ENCODE measurements at places on chromosomes 16 and 17.

DNA sequence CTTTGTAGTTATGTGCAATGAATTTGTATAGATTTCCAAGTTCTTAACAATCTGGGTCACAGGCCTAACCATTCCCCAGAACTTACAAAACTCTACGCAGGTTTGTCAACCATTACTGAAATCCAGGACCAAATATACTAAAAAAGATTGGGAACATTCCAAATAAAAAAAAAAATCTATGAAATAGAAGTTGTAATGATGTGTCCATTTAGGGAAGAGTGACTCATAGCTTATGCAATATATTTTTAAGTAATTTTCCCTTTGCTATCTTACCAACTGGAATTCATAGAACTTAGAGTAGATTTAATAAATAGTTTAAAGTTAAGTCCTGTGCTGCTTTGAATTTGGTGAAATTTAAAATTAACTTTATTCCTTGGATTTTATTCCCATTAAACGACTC lies 393.2 kb downstream of the PMP22 start:
- DNase-seq, result no peak

GRCh38 chr17:72945473-72945872 lies 147.0 kb downstream of the SLC39A11 start:
- no peak for DNase-seq

- no peak for DNase-seq
Measured at GRCh38 chr16:4688674-4689045, 4.7 kb upstream of the NUDT16L1 start.

DNA sequence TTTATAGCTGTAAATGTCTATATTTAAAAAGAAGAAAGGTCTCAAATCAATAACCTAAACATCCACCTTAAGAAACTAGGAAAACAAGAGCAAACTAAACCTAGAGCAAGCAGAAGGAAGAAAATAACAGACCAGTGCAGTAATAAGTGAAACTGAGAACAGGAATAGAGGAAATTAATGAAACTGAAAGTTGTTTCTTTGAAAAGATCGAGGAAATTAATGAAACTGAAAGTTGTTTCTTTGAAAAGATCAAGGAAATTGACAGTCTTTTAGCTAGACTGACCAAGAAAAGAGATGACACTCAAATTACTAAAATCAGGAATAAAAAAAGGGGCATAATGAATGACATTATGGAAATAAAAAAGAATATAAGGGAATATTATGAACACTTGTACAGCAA lies 46.4 kb downstream of the SLFN5 start:
- DNase-seq, result no peak

DNA sequence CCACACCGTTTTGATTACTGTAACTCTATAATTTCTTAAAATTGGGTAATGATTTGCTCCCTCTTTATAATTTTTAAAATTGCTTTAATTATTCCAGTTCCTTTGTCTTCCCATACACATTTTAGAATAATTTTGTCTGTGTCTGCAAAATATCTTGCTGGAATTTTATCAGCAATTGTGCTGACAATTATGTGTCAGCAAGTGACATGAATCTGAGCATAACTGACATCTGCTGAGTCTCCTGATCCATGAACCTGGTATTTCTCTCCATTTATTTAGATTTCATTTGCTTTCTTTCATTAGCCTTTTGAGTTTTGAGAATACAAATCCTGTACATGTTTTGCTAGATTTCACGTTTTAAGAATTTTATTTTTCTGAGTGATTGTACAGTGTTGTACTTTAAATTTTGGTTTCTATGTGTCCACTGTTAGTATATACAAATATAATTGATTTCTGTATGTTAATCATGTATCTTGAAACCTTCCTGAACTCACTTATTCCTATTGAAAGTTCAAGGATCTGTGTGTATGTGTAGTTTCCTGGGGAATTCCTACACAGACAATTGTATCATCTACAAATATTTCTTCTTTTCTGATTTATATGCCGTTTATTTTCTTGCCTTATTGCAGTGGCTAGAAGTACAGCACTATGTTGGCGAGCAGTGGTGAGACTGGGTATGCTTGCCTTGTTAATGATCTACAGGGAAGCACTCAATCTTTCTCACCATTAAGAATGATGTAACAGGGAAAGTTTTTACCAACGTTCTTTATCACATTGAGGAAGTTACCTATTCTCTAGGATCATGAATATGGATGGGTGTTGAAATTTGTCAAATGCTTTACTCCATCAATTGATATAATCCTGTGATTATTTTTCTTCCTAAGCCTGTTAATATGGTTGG lies 45.2 kb downstream of the N4BP1 start:
- DNase-seq, result no peak

DNA sequence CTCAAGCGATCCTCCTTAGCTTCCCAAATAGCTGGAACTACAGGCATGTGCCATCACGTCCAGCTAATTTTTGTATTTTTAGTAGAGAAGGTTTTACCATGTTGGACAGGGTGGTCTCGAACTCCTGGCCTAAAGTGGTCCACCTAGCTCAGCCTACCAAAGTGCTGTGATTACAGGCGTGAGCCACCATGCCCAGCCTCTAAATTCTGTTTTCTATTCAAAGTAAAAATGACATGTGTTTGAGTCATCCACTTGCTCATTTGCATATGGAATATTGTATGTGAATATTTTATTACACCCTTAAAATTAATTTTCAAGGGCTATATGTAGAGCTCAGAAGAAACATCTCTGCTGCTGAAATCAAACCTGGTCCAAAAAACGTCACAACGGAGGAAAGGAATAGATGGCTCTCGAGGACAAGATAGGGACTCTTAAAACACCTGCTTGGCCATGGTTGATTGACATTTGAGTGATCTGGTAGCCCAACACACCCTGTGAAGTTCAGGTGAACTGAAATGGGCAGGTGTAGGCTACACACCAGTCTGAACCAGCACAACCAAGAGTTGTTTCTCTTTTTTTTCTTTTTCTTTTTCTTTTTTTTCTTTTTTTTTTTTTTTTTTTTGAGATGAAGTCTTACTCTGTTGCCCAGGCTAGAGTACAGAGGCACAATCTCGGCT lies 51.1 kb downstream of the SF3B3 start:
- DNase-seq, result no peak

DNA sequence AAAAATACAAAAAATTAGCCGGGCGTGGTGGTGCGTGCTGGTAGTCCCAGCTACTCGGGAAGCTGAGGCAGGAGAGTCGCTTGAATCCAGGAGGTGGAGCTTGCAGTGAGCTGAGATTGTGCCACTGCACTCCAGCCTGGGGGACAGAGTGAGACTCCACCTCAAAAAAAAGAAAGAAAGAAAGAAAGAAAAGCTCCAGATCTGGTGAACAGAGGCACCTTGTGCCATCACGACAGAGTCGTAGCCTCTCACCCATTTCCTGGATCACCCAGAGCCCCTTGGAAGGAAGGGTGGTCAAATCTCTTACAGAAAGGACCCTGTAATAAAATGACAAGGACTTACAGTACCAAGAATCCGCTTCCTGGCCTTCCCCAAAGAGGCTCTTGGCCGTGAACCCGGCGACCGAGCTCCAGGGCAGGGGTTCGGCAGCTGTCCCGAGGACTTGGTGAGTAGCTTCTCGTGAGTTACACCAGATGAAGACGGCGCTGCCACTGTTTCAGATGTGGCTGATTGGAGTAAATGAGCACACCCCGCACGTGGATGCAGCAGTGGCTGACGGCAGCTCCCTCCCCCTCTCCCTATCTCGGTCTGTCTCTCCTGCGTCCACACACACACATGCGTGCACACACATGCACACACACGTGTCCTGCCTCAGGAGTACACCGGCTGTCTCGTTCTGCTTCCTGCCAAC lies 13.5 kb downstream of the LGALS3BP start:
- DNase-seq, result no peak

DNA sequence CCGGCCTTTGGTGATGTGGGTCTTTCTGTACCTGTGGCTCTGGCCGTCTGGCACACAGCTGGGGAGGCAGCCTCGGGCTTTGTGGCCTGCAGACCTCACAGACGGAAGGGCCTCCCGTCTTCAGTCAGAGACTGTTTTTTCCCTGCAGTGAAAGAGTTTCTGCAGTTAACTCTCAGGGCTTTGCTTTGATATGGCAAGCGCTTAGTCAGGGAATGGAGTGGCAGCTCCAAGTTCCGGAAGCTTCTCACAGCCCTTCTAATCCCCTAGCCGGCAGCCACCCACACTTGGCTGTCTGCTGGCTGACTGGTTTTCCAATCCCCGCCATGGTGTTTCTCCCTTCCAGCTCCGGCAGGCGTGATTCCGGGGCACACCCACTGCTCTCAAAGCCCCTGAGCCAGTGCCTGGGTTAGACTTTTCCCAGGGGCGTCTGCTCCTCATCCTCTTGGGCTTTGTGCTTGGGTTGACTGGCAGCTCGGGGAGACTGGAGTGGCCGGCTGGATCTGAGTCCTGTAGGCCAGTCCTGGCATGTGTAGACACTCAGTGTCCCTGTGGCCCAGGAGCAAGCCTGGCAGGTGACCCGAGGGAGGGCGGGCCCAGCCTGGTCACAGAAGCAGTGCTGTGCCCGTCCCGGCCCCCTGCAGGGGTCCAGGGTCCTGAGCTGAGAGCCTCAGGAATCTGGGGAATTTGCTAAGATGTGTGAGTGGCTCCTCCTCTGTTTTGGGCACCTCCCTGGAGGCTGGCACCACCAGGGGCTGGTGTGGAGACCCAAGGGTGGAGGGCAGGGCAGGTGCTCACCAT lies 29.9 kb downstream of the BAIAP2 start:
- DNase-seq, result no peak

- no peak for DNase-seq
Measured at GRCh38 chr16:69037373-69038160, 67.9 kb upstream of the HAS3 start.

DNA sequence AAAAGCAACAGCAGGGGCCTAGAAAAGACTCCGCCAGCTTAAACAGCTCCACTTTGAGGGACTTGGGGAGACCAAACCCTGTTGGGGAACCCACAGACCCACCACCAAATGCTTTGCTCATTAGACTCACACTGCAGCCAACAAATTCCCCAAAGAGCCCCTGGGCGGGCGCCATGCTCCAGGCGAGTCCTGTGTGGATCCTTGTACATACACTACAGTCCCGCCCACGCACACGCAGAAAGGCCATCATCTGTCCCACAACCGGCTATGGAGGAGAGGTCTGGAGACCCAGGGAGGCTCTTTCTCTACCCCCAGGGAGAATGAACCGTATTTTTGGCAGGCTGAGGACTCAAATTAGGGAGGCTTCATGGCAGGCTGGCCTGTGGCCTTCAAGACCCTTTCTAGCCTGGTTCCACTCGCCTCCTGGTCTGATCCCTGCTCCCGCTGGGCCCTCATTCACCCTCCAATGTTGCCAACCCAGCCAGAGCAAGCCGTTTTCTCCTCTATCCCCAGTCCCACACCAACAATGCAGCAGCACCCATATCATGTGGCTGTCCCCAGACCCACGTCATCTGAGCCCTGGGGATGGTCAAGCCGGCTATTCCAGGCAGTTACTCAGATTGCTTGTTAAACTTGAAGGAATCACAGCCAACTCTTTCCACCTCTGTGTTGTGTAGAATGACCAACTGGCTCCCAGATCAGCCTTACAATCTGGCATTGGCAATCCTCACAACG lies 27.2 kb downstream of the ZNF423 start:
- DNase-seq, result no peak

GRCh38 chr17:15284107-15284506 lies 19.0 kb upstream of the PMP22 start:
- DNase-seq, result no peak

GRCh38 chr16:21150375-21151001 lies at the start of gene DNAH3:
Gene DNAH3 (minus strand): TSS chr16:21150846. CDS start chr16:21150319, 527 bp downstream.
- DNase-seq, result no peak

DNA sequence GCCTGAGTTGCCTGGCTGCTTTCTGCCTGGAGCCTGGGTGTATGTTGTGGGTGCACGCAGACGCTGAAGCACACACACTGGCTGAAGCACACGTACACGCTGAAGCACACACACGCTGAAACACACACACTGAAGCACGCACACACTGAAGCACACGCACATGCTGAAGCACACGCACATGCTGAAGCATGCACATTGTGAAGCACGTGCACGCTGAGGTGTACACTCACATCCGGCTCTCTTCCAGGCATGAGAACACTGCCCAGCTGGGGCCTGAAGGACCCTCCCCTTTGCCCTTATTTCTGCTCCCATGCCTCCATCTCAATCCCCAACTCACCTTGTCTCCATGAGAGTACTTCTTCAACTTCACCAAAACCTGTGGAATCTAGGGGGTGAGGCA lies 16.5 kb downstream of the CSF3 start:
- DNase-seq, result no peak

- no peak for DNase-seq
Measured at GRCh38 chr16:73051226-73051625, 3.3 kb upstream of the ZFHX3 start.

DNA sequence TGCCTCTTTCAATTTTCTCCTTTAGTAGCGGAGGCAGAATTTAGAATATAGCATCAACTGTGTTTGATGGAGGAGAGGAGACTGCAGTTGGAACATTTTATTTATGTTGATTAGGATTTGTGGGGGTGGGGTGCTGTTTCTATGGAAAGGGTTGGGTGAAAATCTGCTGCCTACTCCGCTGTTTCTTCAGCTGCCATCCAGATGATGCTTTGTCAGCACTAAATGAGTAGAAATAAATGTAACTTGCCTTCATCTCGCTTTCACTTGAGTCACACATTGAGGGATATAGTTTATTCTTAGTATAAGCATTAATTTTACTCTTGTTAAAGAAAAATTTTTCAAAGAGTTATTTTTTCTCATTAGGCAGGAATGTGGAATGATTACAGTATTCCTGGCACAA lies 42.1 kb downstream of the ABHD15 start:
- DNase-seq, result no peak

All from nucleus accumbens (tissue), 56 donors.